CD4-positive, alpha-beta memory T cell (primary cell): ENCODE measurements at places on chromosomes 11 and 22. TPM values are rescaled to one million over a fixed set of nuclear protein-coding genes. Genes with fewer than 3 reads are reported as not detected.

Gene PIK3IP1
- 399 TPM for total RNA-seq

Gene GALNT18
- total RNA-seq, result not detected

Gene TRAF6
- total RNA-seq, result 23.7 TPM

DNA sequence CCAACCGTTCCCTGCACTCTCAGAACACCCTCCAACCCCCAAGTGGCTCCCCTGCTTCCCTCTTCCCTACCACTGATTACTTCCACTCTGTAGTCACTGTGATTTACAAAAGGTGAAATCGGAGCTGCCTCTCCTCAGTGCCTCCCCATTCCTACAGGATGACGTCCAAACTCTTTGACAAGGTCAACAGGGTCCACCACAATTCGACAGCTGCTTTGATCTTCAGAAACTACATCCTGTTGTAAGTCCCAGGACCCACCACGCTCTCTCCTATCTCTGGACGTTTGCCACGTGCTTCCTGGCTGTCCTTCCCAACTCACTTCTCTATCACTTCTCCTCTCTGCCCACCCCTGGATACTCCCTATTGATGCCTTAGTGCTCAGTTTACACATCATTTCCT lies 85.0 kb upstream of the EIF3D start:
- no peak for DNase-seq
- H3K4me3 ChIP-seq, result no peak overlapping the region
- peaks cover 6% of the 10 kb centered on the region for H3K27me3 ChIP-seq
- no peak overlapping the region for H3K27ac ChIP-seq
- H3K4me1 ChIP-seq, result no peaks in the 10 kb centered on the region
- H3K36me3 ChIP-seq, result no peaks in the 10 kb centered on the region

GRCh38 chr11:93747122-93747521 lies 5.7 kb downstream of the C11orf54 start:
- no peaks in the 10 kb centered on the region for H3K36me3 ChIP-seq
- no peak for DNase-seq
- no peak overlapping the region for H3K27ac ChIP-seq
- no peak overlapping the region for H3K4me3 ChIP-seq
- H3K4me1 ChIP-seq, result peaks cover 7% of the 10 kb centered on the region

Gene TSSK2
- not detected for total RNA-seq

Gene NAV2
- total RNA-seq, result 6.2 TPM

GRCh38 chr11:110883256-110883655 lies 171.0 kb upstream of the ARHGAP20 start:
- no peaks in the 10 kb centered on the region for H3K36me3 ChIP-seq
- no peaks in the 10 kb centered on the region for H3K27me3 ChIP-seq
- H3K4me3 ChIP-seq, result no peak overlapping the region
- no peaks in the 10 kb centered on the region for H3K4me1 ChIP-seq

Gene TUBA8
- 2.7 TPM for total RNA-seq

- no peaks in the 10 kb centered on the region for H3K4me1 ChIP-seq
- no peak overlapping the region for H3K4me3 ChIP-seq
- DNase-seq, result no peak
- no peaks in the 10 kb centered on the region for H3K27me3 ChIP-seq
- H3K36me3 ChIP-seq, result no peaks in the 10 kb centered on the region
Measured at GRCh38 chr11:102510439-102511135, 20.0 kb downstream of the MMP7 start.

DNA sequence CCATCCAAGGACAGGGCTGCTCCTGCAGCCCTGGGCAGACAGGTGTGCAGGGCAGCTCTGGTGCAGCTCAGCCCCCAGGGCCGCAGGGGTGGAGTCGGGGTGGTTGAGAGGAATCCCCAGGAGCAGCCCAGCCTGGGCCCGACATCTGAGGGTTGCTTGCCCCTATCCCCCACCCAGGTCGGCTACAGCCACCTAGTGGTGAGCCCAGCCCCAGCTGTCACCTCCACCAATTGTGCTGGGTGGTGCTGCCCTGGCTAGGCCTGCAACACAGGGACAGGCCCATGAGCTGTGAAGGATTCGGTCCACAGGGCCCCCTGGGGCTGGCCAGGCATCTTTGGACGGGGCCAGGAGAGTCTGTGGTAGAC lies 29.6 kb downstream of the RTN4R start:
- DNase-seq, result peak; percentile 50
- H3K27ac ChIP-seq, result peak overlapping the region; percentile 43
- H3K4me1 ChIP-seq, result peaks cover 67% of the 10 kb centered on the region
- no peak overlapping the region for H3K4me3 ChIP-seq

GRCh38 chr22:24982301-24983056 lies 30.0 kb downstream of the KIAA1671 start:
- no peaks in the 10 kb centered on the region for H3K36me3 ChIP-seq
- no peak overlapping the region for H3K4me3 ChIP-seq
- H3K27ac ChIP-seq, result no peak overlapping the region

Gene KCNJ11
- not detected for total RNA-seq

Gene EXPH5
- 4.0 TPM for total RNA-seq

DNA sequence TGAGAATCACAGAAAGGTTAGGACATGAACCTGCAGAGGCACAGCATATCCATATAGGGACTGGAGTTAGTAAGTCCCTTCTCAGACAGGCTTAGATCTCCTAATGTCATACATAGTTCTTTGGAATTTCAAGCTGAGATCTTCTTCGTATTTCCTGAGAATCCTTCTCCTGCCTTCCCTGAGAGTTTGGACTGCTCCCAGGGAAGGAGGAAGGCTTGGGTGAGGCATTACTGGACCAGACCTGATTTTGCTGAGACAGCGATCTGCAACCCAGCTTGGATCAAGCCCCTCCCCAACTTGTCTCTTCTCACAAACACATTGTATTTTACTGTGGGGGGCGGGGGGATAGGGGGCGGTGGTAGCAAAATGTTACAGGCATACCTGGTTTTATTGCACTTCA lies 108.5 kb downstream of the TSPAN18 start:
- no peak for DNase-seq
- no peak overlapping the region for H3K4me3 ChIP-seq
- H3K27me3 ChIP-seq, result no peaks in the 10 kb centered on the region
- peaks cover 4% of the 10 kb centered on the region for H3K4me1 ChIP-seq
